ENCODE measurements at places on chromosomes 12 and 14.
A peak's percentile ranks its signal among the peaks of the same experiment; 100 is the strongest.

DNA sequence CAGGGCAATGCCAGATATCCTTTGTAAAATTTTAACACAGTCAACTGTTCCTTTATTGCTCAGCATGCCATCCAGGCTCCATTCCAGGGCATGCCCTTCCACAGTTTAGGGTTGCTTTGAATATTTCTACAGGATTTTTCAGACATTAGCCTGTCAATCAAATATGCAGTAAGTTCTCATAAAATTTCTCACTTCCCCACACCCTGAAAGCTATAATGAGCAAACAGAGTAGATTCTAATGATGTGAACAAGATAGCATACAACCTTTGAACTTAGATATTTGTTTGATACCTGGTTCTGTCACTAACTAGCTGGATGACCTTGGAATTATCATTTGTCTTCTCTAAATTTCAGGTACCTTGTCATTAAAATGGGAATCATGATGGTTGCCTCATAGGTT is 251.2 kb downstream of the SYT1 start:
- no peak for DNase-seq

GRCh38 chr14:23103581-23103980 is 1.2 kb downstream of the CIROP start:
- DNase-seq = no peak

- no peak for DNase-seq
Observed at GRCh38 chr12:110277530-110278254, 3.4 kb upstream of the ATP2A2 start.

GRCh38 chr14:31921721-31922120 is 155.4 kb upstream of the ARHGAP5 start:
- no peak for DNase-seq

GRCh38 chr12:69239922-69240630 is 707 bp downstream of the CPSF6 start:
- peak; percentile 33 for DNase-seq

- DNase-seq = no peak
Observed at GRCh38 chr12:67077617-67078016, 191.5 kb upstream of the CAND1 start.

DNA sequence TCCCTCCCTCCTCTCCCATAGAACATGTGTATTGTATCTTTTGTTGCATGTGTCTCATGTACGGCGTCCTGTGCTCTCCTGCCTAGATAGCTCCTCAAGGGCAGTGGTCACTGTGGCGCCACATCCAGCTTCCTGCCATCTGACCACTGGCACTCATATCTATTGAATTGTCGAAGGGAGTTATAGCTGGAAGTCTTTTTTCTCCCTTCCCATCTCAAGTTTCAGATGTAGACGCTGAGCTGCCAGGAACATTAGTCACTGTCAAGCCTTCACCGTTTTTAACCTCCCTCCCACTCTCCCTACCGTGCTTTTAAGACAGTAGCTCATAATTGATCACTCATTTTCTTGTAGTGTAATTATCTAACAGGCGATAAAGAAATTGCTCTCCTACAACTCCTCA is 33.0 kb downstream of the MTHFD1 start:
- DNase-seq = no peak

GRCh38 chr12:89477633-89478279 is 46.8 kb downstream of the GALNT4 start:
- DNase-seq = no peak

Data from NCI-H187 (cell line).